ENCODE measurements at places on chromosomes 13 and 19.

GRCh38 chr19:30551271-30551670, 179.1 kb downstream of the ZNF536 start:
- no peak overlapping the region for H3K27ac ChIP-seq
- no peaks in the 10 kb centered on the region for H3K4me1 ChIP-seq
- H3K27me3 ChIP-seq = no peaks in the 10 kb centered on the region
- no peaks in the 10 kb centered on the region for H3K36me3 ChIP-seq
- H3K4me3 ChIP-seq = no peak overlapping the region

GRCh38 chr13:20019043-20019442, 60.5 kb downstream of the ZMYM2 start:
- no peak for DNase-seq
- H3K4me3 ChIP-seq = no peak overlapping the region
- H3K4me1 ChIP-seq = no peaks in the 10 kb centered on the region
- no peak overlapping the region for H3K27ac ChIP-seq
- peaks cover 24% of the 10 kb centered on the region for H3K36me3 ChIP-seq
- no peaks in the 10 kb centered on the region for H3K27me3 ChIP-seq

GRCh38 chr13:108495646-108496361, 133.6 kb upstream of the MYO16 start:
- H3K36me3 ChIP-seq = no peaks in the 10 kb centered on the region
- no peak overlapping the region for H3K27ac ChIP-seq
- DNase-seq = no peak
- peaks cover 11% of the 10 kb centered on the region for H3K4me1 ChIP-seq
- H3K4me3 ChIP-seq = peak overlapping the region; percentile 46

DNA sequence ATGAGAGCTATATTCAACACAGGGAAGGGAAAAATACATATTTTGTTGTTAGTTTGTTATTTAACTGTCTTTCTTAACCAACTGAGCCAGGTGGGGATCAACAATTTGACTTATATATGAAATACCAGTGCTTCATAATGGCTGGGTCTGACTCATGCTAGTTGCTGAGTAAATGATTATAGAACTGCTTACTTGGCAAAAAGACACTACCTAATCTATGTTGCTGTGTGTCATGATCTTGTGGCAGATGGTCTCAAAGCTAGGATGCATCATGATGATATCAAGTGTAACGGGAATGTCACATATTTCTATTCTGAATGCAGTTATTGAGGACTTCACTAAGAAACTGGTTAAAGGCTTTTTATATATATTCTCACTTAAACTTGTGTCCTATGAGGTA, 727.4 kb upstream of the SLITRK1 start:
- no peak overlapping the region for H3K27ac ChIP-seq
- no peak for DNase-seq
- no peaks in the 10 kb centered on the region for H3K36me3 ChIP-seq
- H3K4me1 ChIP-seq = no peaks in the 10 kb centered on the region
- no peak overlapping the region for H3K4me3 ChIP-seq

- H3K4me3 ChIP-seq = no peak overlapping the region
- H3K4me1 ChIP-seq = no peaks in the 10 kb centered on the region
- no peaks in the 10 kb centered on the region for H3K36me3 ChIP-seq
- H3K27me3 ChIP-seq = peaks cover 23% of the 10 kb centered on the region
- H3K27ac ChIP-seq = no peak overlapping the region
- no peak for DNase-seq
Observed at GRCh38 chr13:111562716-111563115, 242.3 kb downstream of the TEX29 start.

GRCh38 chr13:48829536-48829935, 146.2 kb upstream of the FNDC3A start:
- no peaks in the 10 kb centered on the region for H3K4me1 ChIP-seq
- H3K27ac ChIP-seq = no peak overlapping the region
- no peaks in the 10 kb centered on the region for H3K27me3 ChIP-seq
- H3K36me3 ChIP-seq = no peaks in the 10 kb centered on the region
- no peak for DNase-seq

GRCh38 chr13:111115061-111115964, at the start of gene ARHGEF7:
TSS of gene ARHGEF7 (plus strand) at chr13:111115310. CDS start at chr13:111115527, 217 bp downstream.
- no peak for DNase-seq
- H3K27ac ChIP-seq = peak within 1 kb of the TSS; percentile 79
- H3K4me3 ChIP-seq = peak within 1 kb of the TSS; percentile 70
- peaks cover 30% of the 10 kb centered on the region for H3K4me1 ChIP-seq

DNA sequence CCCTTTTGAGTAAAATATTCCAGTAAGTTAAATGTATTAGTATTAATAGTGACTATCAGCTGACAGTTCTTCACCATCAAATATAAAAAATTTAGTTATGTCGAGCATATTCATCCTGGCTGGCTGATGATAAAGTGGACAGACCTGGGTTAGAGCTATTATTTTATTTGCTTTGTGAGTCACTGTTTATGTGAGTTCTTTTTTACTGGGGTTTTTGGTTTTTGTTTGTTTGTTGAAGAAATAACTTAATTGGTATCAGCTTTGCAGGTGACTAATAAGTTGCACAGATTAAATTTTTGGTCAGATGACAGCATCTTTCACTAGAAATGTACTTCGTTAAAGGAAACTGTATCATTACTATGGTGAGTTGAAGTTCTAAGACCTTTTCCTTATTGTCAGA, 224.7 kb downstream of the GGACT start:
- H3K27me3 ChIP-seq = no peaks in the 10 kb centered on the region
- H3K36me3 ChIP-seq = no peaks in the 10 kb centered on the region
- no peak for DNase-seq
- no peak overlapping the region for H3K4me3 ChIP-seq
- no peaks in the 10 kb centered on the region for H3K4me1 ChIP-seq

DNA sequence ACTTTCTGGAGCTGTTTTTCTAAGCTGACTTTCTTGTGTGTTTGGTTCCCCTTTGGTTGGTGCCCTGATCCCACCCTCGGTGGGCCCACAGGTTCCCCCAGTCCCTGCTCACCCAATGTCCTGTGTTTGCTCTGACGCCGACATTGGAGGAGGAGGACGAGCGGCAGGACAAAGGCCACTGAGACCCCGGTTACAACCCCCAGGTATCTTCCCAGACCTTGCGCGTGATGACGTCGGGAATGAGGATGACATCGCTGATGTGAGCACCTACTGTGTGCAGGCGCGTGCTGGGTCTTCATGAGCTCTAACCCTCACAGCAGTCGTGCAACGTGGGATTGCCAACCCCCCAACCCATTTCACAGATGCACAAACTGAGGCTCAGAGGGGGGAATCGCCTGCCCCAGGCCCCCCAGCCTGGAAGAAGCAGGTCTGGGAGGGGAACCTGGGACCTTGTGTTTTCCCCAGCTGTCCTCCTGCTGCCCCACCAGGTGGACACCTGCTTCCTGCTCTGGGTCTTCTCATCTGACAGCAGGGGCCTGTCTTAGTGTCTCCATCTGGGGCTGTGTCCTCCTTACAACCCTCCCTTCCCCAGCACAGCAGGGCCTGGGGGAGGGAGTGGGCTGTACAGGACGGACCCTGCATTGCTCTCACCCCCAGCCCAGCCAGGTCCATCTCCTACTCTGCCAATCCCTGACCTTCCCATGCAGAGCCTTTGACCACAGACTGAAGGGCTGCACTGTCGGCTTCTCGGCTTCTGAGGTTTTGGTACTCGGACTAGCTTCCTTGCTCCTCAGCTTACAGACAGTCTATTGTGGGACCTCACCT, 4.7 kb upstream of the LILRA6 start:
- H3K4me1 ChIP-seq = peaks cover 7% of the 10 kb centered on the region
- H3K27me3 ChIP-seq = peaks cover 2% of the 10 kb centered on the region
- peak overlapping the region; percentile 36 for H3K27ac ChIP-seq
- DNase-seq = no peak
- peak overlapping the region; percentile 6 for H3K4me3 ChIP-seq
- H3K36me3 ChIP-seq = no peaks in the 10 kb centered on the region

DNA sequence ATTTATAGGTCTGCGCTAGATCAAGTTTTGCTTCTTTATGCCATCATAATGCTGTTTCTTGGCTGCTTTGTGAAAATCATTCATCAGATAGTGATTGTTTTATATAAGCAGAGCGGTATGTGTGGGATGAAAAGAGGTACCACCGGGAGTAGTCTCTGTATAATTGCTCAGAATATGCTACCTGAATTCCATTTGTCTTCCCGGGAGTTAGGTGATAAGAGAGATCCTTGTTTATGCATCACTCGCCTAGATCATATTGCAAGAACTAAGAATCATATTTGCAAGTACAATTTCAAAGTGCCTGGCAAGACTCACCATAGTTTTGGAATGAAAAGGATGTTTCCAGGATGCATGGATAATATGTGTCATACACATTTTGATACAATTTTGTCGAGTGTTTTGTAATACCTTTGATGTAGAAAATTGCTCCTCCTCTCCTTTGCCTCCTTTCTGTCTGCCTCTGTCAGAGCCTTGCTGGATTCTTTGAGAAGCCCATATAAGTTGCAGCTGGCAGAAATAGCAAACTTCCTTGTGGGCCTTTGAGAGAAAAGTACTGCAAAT, 1306.0 kb upstream of the SLC10A2 start:
- H3K36me3 ChIP-seq = no peaks in the 10 kb centered on the region
- no peak overlapping the region for H3K27ac ChIP-seq
- H3K27me3 ChIP-seq = no peaks in the 10 kb centered on the region
- no peak for DNase-seq
- H3K4me3 ChIP-seq = no peak overlapping the region

GRCh38 chr19:18126097-18126496, 26.9 kb upstream of the PIK3R2 start:
- H3K27me3 ChIP-seq = no peaks in the 10 kb centered on the region
- H3K4me1 ChIP-seq = no peaks in the 10 kb centered on the region
- no peak for DNase-seq
- H3K4me3 ChIP-seq = no peak overlapping the region

- peaks cover 17% of the 10 kb centered on the region for H3K36me3 ChIP-seq
- no peaks in the 10 kb centered on the region for H3K4me1 ChIP-seq
- H3K4me3 ChIP-seq = no peak overlapping the region
- H3K27me3 ChIP-seq = no peaks in the 10 kb centered on the region
Observed at GRCh38 chr19:5023128-5023571, 54.2 kb downstream of the KDM4B start.

- no peaks in the 10 kb centered on the region for H3K36me3 ChIP-seq
- no peak overlapping the region for H3K4me3 ChIP-seq
- H3K27ac ChIP-seq = no peak overlapping the region
- no peaks in the 10 kb centered on the region for H3K4me1 ChIP-seq
Observed at GRCh38 chr13:111456452-111457230, 136.2 kb downstream of the TEX29 start.

- no peak for DNase-seq
- H3K27ac ChIP-seq = no peak overlapping the region
- no peaks in the 10 kb centered on the region for H3K27me3 ChIP-seq
- peaks cover 35% of the 10 kb centered on the region for H3K4me1 ChIP-seq
- H3K36me3 ChIP-seq = no peaks in the 10 kb centered on the region
Observed at GRCh38 chr19:49952479-49952836, 8.5 kb downstream of the SIGLEC11 start.

- H3K27me3 ChIP-seq = no peaks in the 10 kb centered on the region
- no peak overlapping the region for H3K27ac ChIP-seq
- no peak for DNase-seq
- no peak overlapping the region for H3K4me3 ChIP-seq
- H3K4me1 ChIP-seq = no peaks in the 10 kb centered on the region
Observed at GRCh38 chr13:27559719-27560118, 60.6 kb downstream of the LNX2 start.

DNA sequence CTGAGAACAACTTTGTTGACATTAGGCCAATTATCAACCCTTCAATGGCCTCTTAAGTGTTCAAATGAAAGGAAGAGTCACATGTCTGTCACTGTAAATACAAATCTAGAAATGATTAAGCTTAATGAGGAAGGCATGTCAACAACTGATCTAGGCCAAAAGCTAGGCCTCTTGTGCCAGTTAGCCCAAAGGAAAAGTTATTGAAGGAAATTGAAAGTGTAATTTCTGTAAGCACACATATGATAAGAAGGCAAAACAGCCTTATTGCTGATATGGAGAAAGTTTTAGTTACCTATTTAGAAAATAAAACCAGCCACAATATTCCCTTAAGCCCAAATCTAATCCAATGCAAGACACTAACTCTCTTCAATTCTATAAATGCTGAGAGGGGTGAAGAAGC, 604.7 kb downstream of the SLITRK6 start:
- DNase-seq = no peak
- no peaks in the 10 kb centered on the region for H3K27me3 ChIP-seq
- H3K36me3 ChIP-seq = no peaks in the 10 kb centered on the region
- H3K4me1 ChIP-seq = no peaks in the 10 kb centered on the region
- no peak overlapping the region for H3K4me3 ChIP-seq
